ENCODE measurements at places on chromosomes 7 and 10. TPM values are rescaled to one million over a fixed set of nuclear protein-coding genes. Genes with fewer than 3 reads are reported as not detected.

Gene ZNF503
- total RNA-seq, result 0.50 TPM

DNA sequence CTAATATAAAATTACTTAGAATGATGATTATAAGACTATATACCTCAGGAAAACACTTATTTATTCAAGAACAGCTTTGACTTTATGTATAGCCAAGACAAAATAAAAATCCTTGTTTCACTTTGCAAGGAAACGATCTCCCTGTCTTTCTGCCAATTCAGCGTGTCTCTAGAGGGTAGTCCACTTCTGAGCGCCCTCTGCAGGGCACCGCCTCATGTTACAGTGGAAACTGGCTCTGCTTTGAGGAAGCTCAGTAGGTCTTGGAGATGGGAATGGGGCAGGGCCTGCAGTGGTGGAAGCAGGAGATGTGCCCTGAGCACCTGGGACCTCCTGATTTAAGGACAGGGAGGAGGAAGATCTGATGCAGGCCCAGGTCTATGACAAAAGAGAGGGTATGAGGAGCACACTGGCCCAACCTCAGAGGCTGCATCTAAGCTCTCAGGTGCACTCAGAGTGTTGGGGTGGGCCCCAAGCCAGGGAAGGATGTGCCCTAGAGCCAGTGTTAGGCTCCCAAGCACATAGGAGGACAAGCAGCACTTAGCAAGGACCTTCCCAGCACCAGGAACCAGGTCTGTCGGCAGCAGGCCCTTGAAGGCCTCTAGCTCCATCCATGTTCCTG, 481.0 kb downstream of the TNS3 start:
- H3K4me3 ChIP-seq, result no peak overlapping the region
- no peaks in the 10 kb centered on the region for H3K4me1 ChIP-seq
- no peaks in the 10 kb centered on the region for H3K36me3 ChIP-seq
- no peak for DNase-seq
- no peaks in the 10 kb centered on the region for H3K27me3 ChIP-seq

Gene LFNG
- total RNA-seq, result 110 TPM

- H3K27me3 ChIP-seq, result peaks cover 12% of the 10 kb centered on the region
- DNase-seq, result no peak
- H3K27ac ChIP-seq, result no peak overlapping the region
Measured at GRCh38 chr7:151179287-151179860, 7.7 kb downstream of the ASB10 start.

DNA sequence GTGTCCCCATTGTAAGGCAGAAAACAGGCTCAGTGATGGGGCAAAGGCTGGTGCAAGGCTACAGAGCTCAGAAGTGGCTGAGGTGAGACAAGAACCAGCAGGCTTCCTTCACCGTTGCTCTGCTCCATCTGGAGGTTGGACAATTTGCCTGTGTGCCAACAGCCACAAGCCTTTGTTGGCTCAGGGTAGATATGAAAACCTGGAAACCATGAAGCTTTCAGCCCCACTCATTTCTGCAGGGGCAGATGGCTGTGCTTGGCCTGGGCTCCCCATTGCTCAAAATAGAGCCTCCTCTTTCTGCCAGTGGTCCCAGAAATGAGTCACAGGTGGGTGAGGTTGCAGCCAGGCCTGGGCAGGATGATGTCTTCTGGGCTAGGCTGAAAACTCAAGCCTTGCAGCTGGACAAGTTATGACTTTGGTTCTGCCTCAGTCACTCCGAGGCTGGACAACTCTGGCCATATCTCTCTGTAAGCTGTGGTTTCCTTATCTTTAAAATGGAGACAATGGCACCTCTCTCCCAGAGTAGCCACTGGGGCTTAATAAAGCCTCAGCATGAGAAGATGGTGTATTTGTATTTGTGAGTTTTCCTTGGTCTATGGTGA, 12.2 kb upstream of the ZNF273 start:
- peaks cover 3% of the 10 kb centered on the region for H3K36me3 ChIP-seq

DNA sequence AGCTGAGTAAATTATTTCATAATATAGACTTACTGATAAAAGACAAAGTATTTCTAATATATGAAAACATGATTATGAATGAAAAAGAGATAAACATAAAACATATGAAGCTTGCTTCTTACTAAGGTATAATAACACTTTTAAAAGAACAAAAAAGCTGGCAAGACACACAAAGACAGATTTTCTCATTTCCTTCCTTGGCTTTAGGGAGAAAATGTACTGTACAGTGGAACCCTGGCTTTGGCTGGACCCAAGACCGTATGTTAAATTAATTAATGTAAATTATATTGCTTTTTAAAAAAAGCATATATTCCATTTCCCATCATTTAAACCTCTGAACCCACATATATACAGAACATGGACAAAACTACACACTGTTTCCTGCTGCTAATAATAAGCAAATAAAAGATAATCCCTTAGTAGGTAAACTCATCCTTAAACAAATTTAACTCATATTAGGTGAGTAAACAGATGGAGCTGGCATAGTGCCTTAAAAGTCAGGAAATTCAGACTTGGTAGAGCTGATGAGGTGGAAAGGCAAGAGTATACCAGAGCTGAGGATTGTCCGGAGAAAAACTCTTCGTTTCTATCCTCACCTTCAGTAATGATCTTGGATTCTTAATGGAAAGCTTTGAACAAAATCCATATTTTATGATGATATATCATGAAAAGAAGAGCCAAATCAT, 1016.4 kb upstream of the KCND2 start:
- H3K36me3 ChIP-seq, result no peaks in the 10 kb centered on the region
- no peak overlapping the region for H3K4me3 ChIP-seq
- H3K4me1 ChIP-seq, result no peaks in the 10 kb centered on the region
- no peak overlapping the region for H3K27ac ChIP-seq
- no peaks in the 10 kb centered on the region for H3K27me3 ChIP-seq

DNA sequence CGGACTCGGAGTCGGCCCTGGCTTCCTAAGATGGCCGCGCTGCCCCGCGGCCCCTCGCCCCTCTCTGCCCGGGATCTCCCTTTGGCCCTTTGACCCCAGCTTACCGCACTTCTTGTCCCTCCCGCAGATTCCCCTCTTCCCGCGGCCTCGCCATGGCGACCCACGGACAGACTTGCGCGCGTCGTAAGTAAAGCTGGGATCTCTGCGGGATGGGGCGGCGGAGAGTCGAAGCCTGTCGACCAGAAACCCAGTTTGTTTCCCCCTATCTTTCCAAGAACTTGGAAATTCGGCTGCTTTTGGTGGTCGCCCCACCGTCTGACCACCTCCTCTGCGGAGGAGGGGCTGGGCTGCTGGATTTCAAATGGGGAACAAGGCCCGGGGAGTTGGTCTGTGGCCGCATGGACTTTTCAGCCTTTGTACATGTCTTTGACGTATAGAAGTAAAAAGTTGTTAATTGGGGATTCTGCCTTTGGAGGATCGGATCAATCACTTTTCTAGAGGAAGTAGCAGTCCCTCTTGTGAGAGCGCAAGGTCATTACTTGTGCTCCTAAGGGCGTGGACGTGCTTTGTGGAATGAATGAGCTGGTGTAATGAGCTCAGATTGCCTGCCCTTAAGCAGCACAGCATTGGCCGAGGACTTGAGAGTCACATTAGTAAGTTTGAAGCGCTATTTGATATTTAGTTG, 553 bp downstream of the VDAC2 start:
- H3K27me3 ChIP-seq, result no peaks in the 10 kb centered on the region
- H3K4me1 ChIP-seq, result peaks cover 29% of the 10 kb centered on the region
- H3K36me3 ChIP-seq, result peaks cover 2% of the 10 kb centered on the region
- peak overlapping the region; percentile 99 for H3K27ac ChIP-seq

Gene ASIC3
- total RNA-seq, result 9.1 TPM

GRCh38 chr10:103597003-103597402, 103.5 kb downstream of the NEURL1 start:
- H3K36me3 ChIP-seq, result peaks cover 2% of the 10 kb centered on the region
- H3K27ac ChIP-seq, result peak overlapping the region; percentile 70
- H3K27me3 ChIP-seq, result no peaks in the 10 kb centered on the region
- H3K4me1 ChIP-seq, result peaks cover 13% of the 10 kb centered on the region
- H3K4me3 ChIP-seq, result no peak overlapping the region
- no peak for DNase-seq

GRCh38 chr7:22601003-22601402, 101.0 kb upstream of the STEAP1B start:
- no peak overlapping the region for H3K4me3 ChIP-seq
- no peaks in the 10 kb centered on the region for H3K36me3 ChIP-seq
- no peak overlapping the region for H3K27ac ChIP-seq
- H3K4me1 ChIP-seq, result no peaks in the 10 kb centered on the region
- H3K27me3 ChIP-seq, result peaks cover 33% of the 10 kb centered on the region
- no peak for DNase-seq

DNA sequence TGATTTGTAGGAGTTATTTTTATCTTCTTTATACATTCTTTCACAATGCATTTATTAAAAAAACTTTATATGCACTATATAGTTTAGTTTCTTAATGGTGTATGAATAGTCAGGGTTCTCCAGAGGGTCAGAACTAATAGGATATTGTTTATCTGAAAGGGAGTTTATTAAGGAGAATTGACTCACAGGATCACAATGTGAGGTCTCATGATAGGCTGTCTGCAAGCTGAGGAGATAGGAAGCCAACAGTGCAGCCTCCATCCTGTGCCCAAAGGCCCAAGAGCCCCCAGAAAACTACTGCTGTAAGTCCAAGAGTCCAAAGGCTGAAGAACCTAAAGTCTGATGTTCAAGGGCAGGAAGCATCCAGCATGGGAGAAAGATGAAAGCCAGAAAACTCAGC, 192.8 kb upstream of the AHR start:
- no peak overlapping the region for H3K4me3 ChIP-seq
- no peaks in the 10 kb centered on the region for H3K4me1 ChIP-seq
- no peaks in the 10 kb centered on the region for H3K27me3 ChIP-seq

Gene FAM237B
- not detected for total RNA-seq

- peaks cover 5% of the 10 kb centered on the region for H3K36me3 ChIP-seq
- H3K4me1 ChIP-seq, result peaks cover 25% of the 10 kb centered on the region
- H3K27ac ChIP-seq, result no peak overlapping the region
- no peak for DNase-seq
Measured at GRCh38 chr10:310976-311639, 175.9 kb downstream of the ZMYND11 start.

Gene NPSR1
- not detected for total RNA-seq

Gene PVRIG
- total RNA-seq, result 30.1 TPM

DNA sequence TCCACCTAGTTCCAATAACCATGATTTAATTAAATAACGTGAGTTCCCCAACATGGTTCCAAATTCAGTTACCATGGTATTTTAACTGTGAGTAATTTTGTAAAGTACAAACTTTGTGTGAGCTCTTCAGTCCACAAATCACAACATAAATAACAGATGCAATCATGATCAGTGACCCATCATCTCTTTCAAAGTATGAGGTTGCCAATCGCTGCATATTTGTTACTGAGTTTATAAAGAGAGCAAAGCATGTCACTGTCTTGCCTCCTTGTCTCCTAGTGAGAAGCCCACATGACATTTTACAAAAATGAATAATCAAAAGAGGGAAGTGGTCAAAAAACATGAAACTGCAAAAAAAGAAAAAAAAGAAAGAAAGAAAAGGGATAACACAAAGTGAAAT, 69.1 kb upstream of the PDSS1 start:
- no peak overlapping the region for H3K27ac ChIP-seq
- peaks cover 10% of the 10 kb centered on the region for H3K36me3 ChIP-seq
- peaks cover 59% of the 10 kb centered on the region for H3K27me3 ChIP-seq
- no peak for DNase-seq
- no peaks in the 10 kb centered on the region for H3K4me1 ChIP-seq

GRCh38 chr7:69643265-69643664, 45.0 kb downstream of the AUTS2 start:
- no peak overlapping the region for H3K4me3 ChIP-seq
- DNase-seq, result no peak
- no peaks in the 10 kb centered on the region for H3K36me3 ChIP-seq
- H3K27me3 ChIP-seq, result no peaks in the 10 kb centered on the region
- H3K27ac ChIP-seq, result no peak overlapping the region

DNA sequence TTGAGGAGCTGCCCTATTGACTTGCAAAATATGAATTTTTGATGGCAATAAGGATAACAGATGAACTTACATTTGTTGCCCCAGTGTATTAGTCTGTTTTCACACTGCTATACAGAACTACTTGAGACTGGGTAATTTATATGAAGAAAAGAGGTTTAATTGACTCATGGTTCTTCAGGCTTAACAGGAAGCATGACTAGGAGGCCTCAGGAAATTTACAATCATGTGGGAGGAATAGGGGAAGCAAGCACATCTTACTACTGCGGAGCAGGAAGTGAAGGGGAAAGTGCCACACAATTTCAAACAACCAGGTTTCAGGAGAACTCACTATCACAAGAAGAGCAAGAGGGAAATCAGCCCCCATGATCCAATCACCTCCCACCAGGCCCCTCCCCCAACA, 57.9 kb downstream of the ZNF22 start:
- peaks cover 3% of the 10 kb centered on the region for H3K4me1 ChIP-seq
- peaks cover 27% of the 10 kb centered on the region for H3K27me3 ChIP-seq
- H3K27ac ChIP-seq, result no peak overlapping the region
- no peaks in the 10 kb centered on the region for H3K36me3 ChIP-seq

GRCh38 chr7:37495574-37496184, 47.0 kb upstream of the ELMO1 start:
- no peaks in the 10 kb centered on the region for H3K4me1 ChIP-seq
- no peak overlapping the region for H3K27ac ChIP-seq

DNA sequence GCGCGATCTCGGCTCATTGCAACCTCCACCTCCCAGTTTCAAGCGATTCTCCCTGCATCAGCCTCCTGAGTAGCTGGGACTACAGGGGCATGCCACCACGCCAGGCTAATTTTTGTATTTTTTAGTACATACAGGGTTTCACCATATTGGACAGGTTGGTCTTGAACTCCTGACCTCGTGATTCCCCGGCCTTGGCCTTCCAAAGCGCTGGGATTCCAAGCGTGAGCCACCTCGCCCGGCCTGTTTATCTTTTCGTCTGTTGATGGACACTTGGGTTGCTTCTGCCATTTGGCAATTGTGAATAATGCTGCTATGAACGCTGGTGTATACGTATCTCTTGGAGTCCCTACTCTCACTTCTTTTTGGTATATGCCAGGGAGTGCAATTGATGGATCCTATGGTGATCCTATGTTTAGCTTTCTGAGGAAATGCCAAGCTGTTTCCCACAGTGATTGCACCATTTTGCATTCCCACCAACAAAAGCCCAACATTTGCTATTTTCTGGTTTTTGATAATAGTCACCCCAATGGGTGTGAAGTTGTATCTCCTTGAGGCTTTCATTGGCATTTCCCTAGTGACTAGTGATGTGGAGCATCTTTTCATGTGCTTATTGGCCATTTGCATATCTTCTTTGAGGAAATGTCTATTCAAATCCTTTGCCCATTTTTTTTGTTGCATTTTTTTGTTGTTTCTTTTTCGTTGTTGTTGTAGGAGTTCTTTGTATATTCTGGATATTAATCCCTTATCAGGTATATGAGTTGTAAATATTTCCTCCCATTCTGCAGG, 3.5 kb downstream of the ANTXRL start:
- peaks cover 5% of the 10 kb centered on the region for H3K36me3 ChIP-seq
- peaks cover under 1% of the 10 kb centered on the region for H3K4me1 ChIP-seq
- no peak for DNase-seq

GRCh38 chr7:66301737-66302136, 96.6 kb downstream of the TPST1 start:
- no peak overlapping the region for H3K4me3 ChIP-seq
- no peak overlapping the region for H3K27ac ChIP-seq
- DNase-seq, result no peak
- no peaks in the 10 kb centered on the region for H3K4me1 ChIP-seq
- H3K27me3 ChIP-seq, result peaks cover 21% of the 10 kb centered on the region

Gene MBL2
- not detected for total RNA-seq

- H3K4me1 ChIP-seq, result peaks cover 36% of the 10 kb centered on the region
- H3K27me3 ChIP-seq, result no peaks in the 10 kb centered on the region
- peaks cover 4% of the 10 kb centered on the region for H3K36me3 ChIP-seq
- no peak for DNase-seq
Measured at GRCh38 chr10:6074489-6075301, 12.5 kb upstream of the IL2RA start.
